ENCODE measurements at places on chromosomes 11 and 22. TPM values are rescaled to one million over a fixed set of nuclear protein-coding genes. Genes with fewer than 3 reads are reported as not detected.

DNA sequence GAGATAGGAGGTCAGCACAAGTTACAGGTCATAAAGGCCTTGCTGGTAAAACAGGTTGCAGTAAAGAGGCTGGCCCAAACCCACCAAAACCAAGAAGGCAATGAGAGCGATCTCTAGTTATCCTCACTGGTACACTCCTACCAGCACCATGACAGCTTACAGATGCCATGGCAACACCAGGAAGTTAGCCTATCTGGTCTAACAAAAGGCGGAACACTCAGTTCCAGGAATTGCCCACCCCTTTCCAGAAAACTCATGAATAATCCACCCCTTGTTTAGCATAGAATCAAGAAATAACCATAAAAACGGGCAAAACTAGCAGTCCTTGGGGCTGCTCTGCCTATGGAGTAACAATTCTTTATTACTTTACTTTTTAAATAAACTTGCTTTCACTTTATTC lies 43.5 kb upstream of the B3GAT1 start:
- no peak overlapping the region for H3K27ac ChIP-seq
- H3K4me1 ChIP-seq: no peaks in the 10 kb centered on the region
- peaks cover 3% of the 10 kb centered on the region for H3K27me3 ChIP-seq
- H3K36me3 ChIP-seq: no peaks in the 10 kb centered on the region
- H3K4me3 ChIP-seq: no peak overlapping the region
- no peak for DNase-seq

GRCh38 chr11:9656864-9657263 lies 7.0 kb upstream of the SWAP70 start:
- H3K27me3 ChIP-seq: no peaks in the 10 kb centered on the region
- H3K27ac ChIP-seq: no peak overlapping the region
- no peak for DNase-seq
- H3K4me1 ChIP-seq: no peaks in the 10 kb centered on the region
- no peaks in the 10 kb centered on the region for H3K36me3 ChIP-seq

- H3K27me3 ChIP-seq: peaks cover 76% of the 10 kb centered on the region
- DNase-seq: no peak
Measured at GRCh38 chr22:50032109-50032871, 19.7 kb upstream of the IL17REL start.

- no peaks in the 10 kb centered on the region for H3K36me3 ChIP-seq
- H3K27me3 ChIP-seq: no peaks in the 10 kb centered on the region
- H3K27ac ChIP-seq: no peak overlapping the region
- H3K4me1 ChIP-seq: peaks cover 11% of the 10 kb centered on the region
- no peak for DNase-seq
Measured at GRCh38 chr11:92380882-92381281, 156.3 kb downstream of the FAT3 start.

The DMC1 gene
- not detected for total RNA-seq
